ENCODE measurements at places on chromosomes 1 and 21.

DNA sequence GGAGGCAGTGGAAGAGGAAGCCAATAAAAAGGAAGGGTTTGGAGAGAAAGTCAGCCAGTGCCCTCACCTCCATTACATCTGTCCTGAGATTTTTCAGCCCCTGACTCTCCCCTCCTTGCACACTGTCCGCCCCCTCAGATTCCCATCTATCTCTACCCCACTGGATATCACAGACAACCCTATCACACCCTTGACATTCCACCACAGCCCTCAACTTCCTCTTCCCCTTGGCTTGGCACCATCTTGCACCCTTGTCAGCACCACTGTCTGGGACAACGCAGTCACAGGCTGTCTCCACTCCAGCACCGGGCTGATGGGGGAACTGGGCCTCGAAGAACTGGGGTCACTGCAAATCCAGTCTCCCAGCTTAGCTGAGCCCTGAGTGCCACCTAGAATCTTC lies 14.2 kb upstream of the PLEKHA6 start:
- DNase-seq: no peak

- DNase-seq: peak; percentile 54
Observed at GRCh38 chr1:205774198-205775014, 876 bp downstream of the RAB29 start.

- DNase-seq: no peak
Observed at GRCh38 chr1:118303534-118303933, 118.5 kb upstream of the SPAG17 start.

DNA sequence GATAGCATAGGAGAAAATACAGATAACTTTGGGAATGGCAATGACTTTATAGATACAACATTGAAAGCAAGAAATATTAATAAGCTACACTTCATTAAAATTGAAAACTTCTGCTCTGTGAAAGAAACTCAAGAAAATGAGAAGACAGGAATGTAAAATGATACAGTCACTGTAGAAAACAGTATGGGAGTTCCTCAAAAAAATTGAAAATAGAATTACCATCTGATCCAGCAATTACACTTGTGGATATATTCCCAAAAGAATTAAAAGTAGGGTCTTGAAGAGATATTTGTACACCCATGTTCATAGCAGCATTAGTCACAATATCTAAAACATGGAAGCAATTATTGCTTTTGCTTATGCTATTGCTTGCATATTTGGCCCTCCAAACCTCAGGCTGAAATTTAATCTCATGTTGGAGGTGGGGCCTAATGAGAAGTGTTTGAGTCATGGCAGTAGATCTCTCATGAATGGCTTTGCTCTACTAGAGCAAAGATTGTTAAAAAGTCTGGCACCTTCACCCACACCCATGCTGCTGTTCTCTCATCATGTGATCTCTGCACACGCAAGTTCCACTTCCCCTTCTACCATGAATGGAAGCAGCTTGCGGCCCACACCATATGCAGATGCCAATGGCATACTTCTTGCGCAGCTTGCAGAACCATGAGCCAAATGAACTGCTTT lies 15.3 kb upstream of the AHCYL1 start:
- no peak for DNase-seq

DNA sequence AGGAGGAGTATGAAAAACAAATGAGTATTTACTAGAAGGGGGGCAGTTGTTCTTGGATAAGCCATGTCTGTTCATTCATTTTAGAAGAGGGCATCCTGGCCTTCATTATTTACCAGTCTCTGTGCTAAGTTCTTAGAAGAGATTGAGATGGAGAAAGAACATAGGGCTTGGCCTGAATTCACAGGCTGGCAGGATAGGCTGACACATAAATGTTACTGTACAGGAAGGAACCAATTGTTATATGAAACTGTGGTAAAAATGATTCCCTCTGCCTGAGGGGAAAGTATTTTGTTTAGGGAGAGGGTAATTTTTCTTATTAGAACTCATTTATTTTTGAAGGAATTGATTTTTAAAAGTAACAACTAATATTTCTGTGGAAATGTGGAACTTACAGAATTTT lies 99.5 kb downstream of the MAN1A2 start:
- DNase-seq: no peak

GRCh38 chr21:46048926-46049889 lies 48.7 kb upstream of the COL6A2 start:
- DNase-seq: no peak

DNA sequence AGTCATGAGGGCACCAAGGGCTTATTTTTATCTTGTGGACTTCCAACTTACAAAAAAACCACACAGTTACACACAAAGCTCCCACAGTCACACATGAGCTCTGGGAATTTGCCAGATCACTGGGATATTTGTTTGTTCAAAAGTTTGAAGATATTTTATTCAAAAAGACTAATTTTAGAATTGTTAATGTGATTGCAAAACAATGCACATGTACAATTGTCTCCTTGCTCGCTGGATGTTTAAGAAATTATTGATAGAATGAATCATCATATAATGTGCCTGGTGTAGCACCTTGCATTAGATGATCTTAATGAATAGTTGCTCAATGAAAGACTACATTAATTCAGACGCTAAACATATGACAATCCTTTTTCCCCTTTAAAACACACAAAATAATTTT lies 570.3 kb downstream of the LMO4 start:
- no peak for DNase-seq

DNA sequence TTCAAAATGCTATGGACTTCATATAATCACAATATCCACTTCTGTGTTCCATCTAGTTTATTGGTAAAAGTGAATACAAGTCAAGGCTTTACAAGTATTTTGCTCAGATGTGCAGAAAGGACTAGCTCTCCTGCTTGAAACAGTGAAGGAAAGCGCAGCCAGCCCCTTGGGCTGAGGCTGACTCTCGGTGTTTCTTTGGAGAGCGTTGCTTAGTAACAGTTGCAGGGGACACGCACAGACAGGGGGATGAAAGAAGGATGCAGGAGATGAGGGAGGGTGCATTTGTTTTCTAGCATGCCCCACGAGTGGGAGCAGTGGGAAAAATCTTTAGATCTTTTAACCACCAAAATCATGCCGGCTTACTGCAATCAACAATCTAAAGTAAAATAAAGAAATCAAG lies 9.1 kb downstream of the PYCR2 start:
- no peak for DNase-seq

DNA sequence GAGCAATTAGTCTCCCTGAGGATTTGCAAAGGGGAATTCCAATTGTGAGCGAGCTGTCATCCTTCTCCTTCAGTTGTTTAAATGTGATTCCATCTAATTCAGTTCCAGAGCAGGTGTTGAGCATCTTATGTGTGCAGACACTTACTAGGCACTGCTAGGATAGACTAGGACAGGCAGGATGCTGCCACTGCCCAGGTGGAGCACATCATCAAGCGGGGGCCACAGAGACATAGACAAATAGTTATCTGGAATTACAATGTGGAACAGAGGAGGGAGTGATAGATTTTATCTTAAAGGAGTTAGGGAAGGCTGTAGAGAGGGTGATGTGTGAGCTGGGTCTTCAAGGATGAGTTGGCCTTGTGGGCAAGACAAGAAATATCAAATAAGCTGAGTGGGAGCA lies 55.9 kb downstream of the CDC7 start:
- no peak for DNase-seq

DNA sequence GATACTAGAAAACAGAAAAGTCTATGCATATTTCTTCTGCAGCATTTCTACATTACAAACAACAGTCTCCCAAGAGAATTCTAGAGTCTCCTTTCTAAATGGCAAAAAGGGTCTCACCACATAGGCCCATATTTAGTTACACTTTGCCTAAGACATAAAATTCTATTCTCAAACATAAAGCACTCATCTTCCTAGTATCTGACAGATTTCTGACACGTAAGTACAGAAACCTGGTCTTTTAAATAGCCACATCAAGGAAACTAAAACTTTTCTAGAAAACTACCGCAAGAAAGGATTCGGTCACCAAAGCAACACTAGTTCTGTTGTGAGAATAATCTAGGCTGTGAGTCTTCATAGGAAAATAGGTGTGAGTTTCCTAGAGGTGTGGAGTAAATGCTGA lies 33.6 kb upstream of the CTSK start:
- DNase-seq: no peak

GRCh38 chr21:42641311-42642218 lies 11.9 kb upstream of the PDE9A start:
- DNase-seq: no peak

GRCh38 chr21:46109313-46110221 lies 11.7 kb downstream of the COL6A2 start:
- DNase-seq: peak; percentile 6

- peak; percentile 43 for DNase-seq
Observed at GRCh38 chr21:42080788-42081083, 9.6 kb downstream of the UMODL1 start.

- DNase-seq: no peak
Observed at GRCh38 chr1:48870596-48870995, 93.9 kb upstream of the BEND5 start.

GRCh38 chr1:41853907-41854306 lies 64.8 kb downstream of the HIVEP3 start:
- no peak for DNase-seq

DNA sequence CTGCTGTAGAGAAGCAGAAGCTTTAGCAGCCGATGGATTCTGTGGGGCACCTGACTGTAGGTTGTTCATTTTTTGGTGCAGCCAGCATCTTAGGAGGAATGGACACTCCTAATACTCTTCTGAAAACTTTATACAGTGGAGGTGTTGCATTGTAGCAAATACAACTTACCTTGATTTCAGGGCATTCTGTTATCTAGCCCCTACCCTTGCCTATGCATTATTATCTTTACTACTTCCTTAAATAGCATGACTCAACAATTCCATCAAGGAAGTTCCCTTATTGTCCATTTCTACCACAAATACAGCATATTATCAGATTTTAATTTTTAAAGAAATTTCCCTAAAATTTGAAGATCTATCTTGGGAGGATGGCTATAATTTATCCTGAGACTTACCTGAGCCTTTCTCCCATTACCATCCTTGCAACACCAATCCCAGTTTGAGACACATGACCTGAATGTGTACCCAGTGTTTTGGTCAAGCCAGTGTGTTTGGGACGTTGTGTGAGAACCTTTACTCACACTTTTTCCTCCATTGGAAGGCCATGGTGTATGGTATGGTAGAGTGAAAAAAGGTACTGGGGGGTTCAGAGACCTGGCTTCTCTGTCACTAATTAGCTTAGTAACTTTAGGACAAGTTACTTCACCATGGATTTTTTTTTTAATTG lies 9.2 kb downstream of the POU2F1 start:
- no peak for DNase-seq

DNA sequence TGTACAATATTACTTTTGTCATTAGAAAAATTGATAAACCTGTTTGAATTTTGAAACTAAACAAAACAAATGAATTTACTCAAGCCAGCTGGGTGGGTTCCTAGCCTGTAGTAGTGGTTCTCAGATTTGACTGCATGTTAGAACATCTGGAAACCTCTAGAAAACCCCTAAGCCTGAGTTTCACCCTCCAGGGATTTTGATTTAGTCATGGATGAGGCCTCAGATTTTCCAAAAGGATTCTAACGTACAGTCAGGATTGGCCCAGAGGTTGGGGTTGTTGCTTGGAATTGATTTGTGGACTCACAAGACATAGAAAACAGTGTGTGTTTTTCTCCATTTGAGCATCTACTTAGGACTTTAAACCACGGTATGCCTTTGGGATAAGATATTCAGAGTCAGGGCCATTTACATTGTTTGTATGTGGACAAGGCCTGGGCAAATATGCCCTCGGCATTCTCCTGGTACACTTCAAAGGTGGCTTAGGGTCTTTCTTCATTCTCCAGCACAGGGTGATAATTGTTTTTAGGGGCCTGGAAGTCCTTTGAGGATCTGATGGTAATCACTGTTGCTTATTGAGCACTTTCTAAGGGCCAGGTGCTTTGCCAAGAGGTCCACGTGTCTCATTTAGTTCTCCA lies 42.6 kb downstream of the ATP5PO start:
- no peak for DNase-seq

DNA sequence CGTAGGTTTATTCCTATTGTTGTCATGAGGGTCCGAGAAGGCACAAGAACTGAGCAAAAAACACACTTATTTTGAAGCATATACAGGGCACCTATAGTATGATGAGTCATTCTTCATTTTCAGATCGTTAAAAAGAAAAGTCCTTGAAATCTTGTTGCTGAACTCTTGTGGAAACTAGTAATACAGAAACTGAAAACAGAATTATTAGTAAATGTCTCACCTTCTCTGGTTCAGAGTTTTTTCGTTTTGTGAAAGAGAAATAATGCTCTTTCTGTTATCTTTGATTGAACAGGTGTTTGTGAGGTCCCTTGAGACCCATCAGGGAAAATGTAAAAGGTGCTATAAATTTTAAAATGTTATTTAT lies 102.0 kb upstream of the COA6 start:
- DNase-seq: no peak

DNA sequence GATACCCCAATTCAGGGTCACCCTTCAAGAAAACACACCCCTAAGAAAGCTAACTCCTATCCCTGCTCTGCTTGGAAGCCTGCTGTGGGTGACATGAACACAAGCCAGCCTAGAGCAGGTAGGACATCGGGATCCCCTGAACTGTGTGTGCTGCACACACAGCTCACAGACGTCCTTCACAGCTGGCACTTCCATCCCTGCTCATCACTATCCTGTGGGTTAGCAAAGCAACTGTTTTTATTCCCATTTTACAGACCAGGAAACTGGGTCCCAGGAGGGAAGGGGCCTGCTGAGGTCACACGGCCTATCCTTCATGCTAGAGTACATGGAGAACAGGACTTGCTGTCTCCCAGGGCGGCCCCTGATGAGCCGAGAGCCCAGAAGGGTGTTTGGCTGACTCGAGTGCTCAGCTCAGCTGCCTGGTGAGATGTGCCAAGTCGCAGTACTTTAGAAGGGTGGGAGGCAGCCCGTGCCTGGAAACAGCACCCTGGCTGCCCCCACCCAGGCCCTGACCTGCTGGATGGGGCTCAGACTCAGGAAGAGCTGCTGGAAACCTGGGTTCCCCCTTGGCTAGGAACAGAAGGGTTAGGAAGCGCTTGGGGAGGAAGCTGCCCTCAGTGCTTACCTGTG lies 28.3 kb upstream of the BTG2 start:
- no peak for DNase-seq

DNA sequence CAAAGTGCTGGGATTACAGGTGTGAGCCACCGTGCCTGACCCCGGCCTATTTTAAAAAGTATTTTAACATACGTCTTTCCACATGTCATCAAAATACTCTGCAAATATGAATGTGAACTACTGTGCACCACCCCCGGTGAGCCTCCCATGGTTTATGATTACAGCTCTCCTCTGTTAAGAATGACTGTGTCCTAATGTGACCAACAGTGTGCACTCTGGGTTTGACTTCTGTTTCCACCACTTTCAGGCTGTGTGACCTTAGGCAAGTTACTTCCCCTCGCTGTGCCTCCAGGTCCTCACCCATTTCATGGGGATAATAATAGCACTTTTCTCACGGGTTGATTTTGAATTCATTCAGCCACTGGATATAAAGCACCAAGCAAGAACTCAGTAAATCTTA lies 14.7 kb downstream of the AMPD2 start:
- DNase-seq: no peak

DNA sequence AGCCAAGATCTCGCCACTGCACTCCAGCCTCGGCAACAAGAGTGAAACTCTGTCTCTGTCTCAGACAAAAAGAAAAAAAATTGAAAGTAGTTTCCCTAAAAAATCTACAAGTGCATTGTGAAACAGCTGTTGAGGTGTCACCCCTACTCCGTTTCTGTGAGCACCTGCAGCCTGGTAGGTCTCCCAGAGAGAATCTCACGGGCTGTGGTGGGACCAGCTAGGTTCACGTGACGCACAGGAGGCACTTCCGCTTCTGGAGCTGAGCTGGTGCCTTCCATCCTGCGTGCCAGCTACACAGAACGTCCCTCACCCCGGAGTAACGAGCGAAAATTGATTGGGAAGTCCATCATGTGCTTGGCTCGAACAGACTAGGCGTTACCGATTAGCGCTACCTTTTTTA lies 66.8 kb downstream of the COL24A1 start:
- DNase-seq: no peak

Data from CD4-positive, alpha-beta T cell treated with Interleukin-15 for 1 hour (primary cell).